ENCODE measurements at places on chromosomes 5 and 9. TPM values are rescaled to one million over a fixed set of nuclear protein-coding genes. Genes with fewer than 3 reads are reported as not detected.
A peak's percentile ranks its signal among the peaks of the same experiment; 100 is the strongest.

DNA sequence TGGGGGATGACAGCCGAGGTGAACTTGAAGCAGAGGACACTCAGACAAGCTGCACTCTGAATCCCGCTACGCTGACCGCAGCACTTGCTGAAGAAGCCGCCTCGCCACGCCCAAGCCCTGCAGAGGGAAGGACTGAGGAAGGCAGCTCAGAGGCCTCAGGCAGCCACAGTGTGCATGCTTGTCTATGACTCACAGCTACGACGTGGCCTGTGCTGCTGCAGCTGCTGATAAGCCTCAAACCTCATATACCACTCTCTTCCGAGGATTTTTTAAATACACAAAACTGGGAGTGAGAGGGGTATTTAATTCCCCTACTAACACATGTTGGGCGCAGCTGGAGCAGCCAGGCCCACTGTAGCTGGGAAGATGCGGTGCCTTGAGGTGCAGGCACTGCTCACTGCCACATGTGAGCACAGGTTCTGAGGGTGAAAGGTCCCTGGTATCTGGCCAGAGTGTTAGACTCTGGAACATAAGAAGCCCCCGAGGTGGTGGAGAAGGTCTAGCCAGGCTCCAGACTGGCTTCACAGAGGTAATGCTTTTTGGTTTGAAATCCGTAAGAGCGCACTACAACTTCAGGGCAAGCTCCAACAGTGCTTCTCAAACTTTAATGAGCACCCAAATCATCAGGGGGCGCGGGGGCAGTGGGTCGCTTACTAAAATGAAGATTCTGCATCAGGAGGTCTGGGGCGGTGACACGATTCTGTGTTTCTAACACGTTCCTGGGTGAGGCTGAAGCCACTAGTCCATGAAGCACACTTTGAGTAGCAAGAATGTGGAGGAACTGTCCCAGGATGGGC, 196.8 kb downstream of the AUH start:
- no peak for DNase-seq

DNA sequence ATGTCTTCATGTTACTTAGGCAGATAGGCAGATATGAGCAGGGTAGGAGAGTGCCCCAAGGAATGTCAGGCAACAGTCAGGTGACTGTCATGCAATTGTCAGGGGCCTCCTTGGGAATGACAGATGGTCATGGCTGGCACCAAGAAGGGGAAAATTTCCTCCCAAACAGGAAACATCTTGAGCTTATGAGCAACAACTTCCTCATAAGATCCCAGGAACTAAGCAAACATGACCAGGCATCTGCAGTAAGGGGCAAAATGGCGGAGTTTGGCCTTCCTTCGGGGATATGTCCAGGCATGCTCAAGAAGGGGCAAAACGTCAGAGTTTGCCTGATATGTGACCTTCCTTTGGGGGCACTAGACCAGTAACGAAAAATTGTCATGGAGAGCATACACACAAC, 591.8 kb downstream of the PDE4D start:
- no peak for DNase-seq

- no peak for DNase-seq
These were observed 190.5 kb downstream of the TTLL11 start for GRCh38 chr9:121902461-121903135.

DNA sequence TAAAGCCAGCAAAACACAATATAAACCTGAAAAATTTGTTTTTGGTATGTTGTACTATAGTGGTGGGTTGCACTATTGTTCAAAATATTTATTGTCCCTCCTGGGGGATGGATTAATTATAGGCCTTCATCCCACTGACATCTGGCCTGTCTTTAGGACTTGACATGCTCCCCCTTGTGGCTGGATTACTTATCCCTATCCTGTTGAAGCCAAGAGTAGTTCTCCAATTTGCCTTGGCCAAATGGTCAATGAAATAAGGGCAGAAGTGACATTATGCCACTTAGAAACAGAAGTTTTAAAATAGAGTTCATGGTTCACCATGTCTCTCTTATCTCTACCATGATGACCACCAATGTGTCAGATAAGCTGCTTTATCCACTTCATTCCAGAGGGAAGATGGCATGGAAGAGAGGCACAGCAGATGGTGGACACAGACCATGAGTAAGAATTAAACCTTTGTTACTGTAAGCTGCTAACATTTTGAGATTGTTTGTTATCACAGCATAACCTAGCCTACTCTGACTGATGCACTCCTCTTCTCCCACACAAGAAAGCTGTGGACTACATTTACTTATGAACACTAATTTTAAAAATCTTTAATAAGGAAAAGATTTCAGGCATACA, 29.2 kb upstream of the ARHGEF28 start:
- DNase-seq, result peak; percentile 38

The CDC20B gene
- total RNA-seq, result not detected

GRCh38 chr5:61120534-61120933, 41.7 kb downstream of the SMIM15 start:
- no peak for DNase-seq

GRCh38 chr9:122468735-122469134, 9.0 kb downstream of the OR1J1 start:
- DNase-seq, result no peak

The URM1 gene
- 51.8 TPM for total RNA-seq

The TOMM5 gene
- total RNA-seq, result 124 TPM

DNA sequence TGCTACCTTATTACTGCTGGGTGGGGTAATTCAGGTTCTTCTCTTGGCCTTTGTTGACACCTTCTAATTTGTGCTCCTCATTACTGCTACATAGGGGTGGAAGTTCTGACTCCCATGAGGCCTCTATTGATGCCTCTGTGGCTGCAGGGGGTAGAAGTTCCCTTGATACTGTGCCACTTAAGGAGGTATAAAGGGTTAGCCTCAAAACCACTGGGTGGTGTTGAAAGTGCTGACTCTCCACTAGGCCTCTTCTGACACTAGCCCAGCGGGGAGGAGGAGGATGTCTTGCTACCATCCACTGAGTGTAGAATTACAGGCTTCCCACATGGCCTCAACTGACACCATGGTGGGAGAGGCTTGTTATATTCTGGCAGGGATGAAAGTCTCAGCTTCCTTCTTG, 36.7 kb upstream of the CCDC112 start:
- no peak for DNase-seq

DNA sequence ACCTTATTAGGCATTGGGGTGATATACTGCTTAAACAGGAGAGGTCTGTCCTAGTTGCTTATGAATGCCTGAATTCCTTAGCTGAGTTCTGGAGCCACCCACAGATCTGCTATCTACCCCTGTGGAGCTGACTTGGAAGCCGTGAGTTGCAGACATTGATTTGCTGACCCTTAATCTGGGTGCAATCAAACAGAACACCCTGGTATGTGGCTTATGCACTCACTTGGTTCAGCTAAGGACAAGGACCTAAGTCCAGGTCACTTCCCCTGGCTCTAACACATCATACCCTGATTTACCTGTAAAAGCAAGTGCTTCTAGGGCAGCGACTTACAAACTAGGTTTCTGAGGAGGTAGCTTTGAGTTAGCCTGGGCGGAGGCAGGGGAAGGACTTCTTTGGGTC, 41.6 kb upstream of the TLR4 start:
- no peak for DNase-seq

The ROPN1L gene
- total RNA-seq, result not detected

DNA sequence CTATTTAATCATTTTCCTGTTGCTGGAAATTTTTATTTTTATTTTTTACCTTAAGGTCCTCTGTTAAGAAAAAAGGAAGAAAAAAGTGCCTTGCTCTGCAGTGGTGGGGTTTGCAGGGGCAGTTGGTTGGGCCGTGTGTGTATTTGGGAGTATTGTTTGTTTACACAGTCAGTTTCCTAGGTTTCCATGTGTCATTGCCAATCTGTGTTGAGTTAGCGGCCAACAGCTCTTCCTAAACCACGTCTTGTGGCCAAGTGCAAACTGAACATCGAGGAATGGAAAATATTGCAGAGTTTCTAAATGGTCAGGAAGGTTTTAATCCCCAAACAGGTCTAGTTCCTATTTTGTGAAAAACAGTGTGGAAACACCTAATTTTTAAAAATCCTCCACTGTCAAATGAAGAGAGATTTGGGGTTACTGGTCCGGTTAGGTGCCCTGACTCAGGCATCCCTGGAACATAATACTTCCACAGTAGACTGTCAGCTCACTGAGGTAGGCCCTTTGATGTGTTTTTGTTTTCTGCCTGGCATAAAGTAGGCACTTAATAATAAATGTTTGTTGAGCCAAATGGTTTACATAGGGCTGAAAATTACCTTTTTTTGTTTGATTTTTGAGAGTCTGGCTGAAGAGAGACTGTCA, 37.0 kb downstream of the MAMDC2 start:
- DNase-seq, result no peak
